ENCODE measurements at places on chromosomes 3 and 15. TPM values are rescaled to one million over a fixed set of nuclear protein-coding genes. Genes with fewer than 3 reads are reported as not detected.

The SPESP1 gene
- not detected for total RNA-seq

The LNP1 gene
- 0.77 TPM for total RNA-seq

The CHRM5 gene
- 0.02 TPM for total RNA-seq

The CIB2 gene
- 29.6 TPM for total RNA-seq

The CCDC54 gene
- not detected for total RNA-seq

The PAK6 gene
- total RNA-seq = 0.15 TPM

Measured in A549 treated with CORT108297 at 1 μM for 4 hours (cell line).